Erythroblast (primary cell): ENCODE measurements at places on chromosomes 11 and 22.

- DNase-seq = no peak
These were observed 43.1 kb downstream of the NFAM1 start for GRCh38 chr22:42389143-42389542.

- DNase-seq = no peak
These were observed 8.9 kb downstream of the EHBP1L1 start for GRCh38 chr11:65584723-65585171.

DNA sequence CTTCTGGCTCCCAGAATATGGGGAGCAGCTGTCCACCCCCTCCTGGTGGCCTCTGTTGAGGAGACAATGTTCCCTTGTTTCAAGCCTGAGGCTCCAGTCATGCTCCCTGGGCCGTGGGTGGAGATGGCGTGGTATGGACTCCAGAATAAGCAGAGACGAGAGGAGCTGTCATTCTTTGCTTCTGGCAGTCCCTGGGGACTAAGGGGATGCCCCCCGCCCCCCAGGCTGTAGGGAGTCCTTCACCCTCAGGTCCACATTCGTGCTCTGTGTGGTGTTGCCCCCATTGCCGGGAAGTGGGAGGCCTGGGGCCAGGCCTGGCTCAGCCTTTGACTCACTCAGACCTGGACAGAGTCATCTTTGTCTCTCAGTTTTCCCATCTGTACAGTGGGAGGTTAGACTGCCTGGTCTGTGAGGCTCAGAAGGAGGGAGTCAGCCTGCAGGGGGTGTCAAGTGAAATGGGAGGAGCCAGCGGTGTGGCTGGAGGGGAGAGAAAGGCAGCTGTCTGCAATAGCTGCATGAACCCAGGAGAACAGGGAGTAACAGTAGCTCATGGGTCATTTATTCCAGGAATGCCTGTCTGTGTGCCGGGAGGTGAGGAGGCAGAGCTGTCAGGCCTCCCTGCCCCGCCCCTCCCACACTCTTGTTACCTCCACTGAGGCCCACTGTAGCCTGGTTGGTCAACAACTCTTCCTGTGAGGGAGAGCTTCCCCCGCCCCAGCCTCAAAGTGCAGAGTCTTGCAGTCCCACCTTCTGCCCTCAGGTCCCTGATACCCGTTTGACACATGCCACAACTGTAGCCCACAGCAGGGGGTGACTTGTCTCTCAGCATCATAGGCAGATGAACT lies 6.3 kb downstream of the ARHGEF17 start:
- no peak for DNase-seq

- no peak for DNase-seq
These were observed 19.1 kb downstream of the IRAG1 start for GRCh38 chr11:10674440-10674855.

DNA sequence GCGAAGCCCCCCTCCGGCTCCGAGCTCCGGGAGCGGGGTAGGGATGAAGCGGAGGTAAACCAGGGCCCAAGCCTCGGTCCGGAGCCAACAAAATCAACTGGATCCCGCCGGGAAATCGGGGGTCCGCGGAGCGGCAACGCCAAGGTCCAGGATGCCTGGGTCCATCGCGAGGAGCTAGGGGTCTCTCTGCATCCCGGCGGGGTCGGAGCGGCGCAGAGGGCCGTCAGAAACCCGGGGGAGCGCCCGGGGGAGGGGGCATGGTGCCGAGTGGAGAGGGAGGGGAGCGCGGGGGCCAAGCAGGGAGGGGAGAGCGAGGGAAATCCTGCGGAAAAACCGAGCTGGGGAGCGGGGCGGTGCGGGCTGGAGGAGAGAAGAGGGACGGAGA lies 51.8 kb downstream of the SLC22A12 start:
- no peak for DNase-seq

DNA sequence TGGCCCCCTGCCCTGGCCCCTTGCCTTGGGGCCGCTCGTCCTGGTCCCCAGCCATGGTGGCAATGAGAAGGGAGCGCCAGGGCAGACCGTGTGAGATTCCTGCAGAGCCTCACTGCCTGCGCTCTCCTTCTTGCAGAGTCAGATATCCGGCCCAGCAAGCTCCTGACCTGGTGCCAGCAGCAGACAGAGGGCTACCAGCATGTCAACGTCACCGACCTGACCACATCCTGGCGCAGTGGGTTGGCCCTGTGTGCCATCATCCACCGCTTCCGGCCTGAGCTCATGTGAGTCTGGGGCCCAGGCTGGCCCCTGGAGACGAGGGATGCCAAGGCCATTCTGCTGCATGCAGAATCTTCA lies 114.1 kb downstream of the MICAL2 start:
- DNase-seq = peak; percentile 12

GRCh38 chr11:27672836-27673464 lies 27.3 kb downstream of the BDNF start:
- no peak for DNase-seq

DNA sequence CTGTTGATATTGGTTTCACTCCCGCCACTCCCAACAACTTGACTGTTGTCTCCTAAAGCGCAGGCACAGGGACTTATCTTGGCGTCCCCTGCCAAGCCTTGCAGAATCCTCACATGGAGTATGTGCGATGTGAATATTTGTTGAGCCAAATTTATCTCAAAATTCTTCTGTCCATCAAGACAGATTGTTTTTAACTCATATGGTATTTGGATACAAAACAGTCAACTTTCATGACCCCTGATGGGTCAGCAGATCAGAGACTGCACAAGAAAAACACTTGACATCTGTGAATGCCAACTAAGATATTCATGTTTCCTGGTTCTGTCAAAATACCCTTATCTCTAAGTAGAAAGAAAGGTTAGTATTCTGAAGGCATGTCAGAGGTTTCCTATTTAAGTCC lies 221.7 kb upstream of the BLID start:
- DNase-seq = peak; percentile 92

DNA sequence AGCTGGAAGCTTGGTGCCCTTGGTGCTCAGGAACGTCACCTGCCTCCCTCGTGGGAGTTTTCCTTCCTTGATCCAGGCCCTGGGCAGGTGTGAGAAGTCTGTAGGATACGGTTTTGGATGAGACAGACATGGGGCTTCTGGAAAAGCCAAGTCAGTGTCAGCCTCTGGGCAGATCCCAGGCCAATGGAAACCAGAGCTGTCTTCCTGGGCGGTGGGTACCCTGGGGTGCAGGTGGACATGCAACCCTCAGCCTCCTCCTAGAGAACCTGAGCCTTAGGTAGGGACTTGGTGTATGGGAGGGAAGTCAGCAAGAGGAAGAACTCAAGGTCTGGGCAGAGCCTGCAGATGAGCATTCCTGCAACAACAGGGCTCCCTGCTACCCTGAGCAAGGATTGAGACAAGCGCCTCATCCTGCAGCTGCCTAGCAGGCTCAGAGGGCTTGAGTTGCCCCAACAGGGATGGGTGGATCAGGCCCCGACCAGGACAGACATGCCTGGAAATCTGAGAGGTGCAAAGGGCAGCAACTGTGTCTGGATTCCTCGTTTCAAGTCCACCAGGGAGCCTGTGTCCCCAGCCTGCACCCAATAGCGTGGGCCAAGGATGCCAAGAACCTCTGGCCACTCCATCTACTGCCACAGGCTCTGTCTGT lies 37.6 kb upstream of the SYT13 start:
- no peak for DNase-seq

DNA sequence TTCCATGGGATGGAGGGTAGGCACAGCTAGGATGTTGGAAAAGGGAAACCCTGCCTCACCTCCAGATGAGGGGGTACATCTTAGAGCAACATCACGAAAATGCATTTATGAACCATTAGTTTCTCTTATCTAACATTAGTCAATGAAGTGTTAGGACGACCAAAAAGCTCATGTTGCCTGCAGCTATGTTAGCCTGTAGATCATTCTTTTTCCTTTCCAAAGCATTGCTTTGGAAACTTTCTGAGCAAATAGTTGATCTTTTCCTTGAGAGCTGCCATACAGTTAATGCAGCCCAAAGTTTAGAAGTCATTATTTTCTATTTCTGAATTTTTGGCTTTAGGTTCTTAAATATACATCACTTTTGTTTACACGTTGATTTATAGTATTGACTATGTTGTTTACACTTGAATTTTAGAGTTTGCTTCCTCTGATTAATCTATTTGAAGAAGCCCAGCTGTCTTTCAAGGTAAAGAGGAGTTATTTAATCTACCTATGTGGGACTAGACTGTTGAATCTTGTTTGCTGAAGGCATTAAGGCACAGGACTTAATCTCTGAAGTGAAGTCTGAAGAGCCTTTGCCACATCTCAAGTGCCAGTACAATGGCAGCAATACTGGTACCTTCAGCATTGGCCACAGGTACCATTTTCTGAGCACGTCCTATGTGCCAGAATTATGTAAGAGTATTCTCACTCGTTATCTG lies 11.0 kb downstream of the POU2AF3 start:
- DNase-seq = no peak

DNA sequence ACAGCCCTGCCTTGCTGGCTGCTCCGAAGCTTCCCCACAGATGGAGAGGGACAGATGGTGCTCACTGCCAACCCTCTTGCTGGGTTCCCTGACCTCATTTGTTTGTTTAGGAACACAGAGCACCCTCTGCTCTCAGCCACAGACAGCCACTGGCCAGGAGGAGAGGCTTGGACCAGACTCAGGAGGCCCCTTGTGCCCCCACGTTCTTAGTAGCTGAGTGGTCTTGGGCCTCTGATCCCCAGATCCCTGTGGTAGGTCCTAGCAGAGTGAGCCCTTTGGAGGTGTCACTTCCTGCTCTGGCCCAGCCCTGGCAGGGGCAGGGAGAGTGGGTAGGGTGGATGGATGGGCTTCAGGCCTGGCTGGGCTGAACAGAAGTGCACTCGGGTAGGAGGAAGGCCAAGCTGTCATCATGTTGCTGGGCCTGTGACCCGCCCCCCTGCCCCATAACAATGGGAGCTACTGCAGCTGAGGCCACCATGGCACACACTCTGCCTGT lies 84.0 kb downstream of the DHCR7 start:
- no peak for DNase-seq

- DNase-seq = no peak
These were observed 38.1 kb upstream of the POU2AF1 start for GRCh38 chr11:111417011-111417765.

- DNase-seq = peak; percentile 75
These were observed 69.2 kb upstream of the INCENP start for GRCh38 chr11:62054484-62055121.

- DNase-seq = no peak
These were observed 5.7 kb downstream of the CELSR1 start for GRCh38 chr22:46531581-46532175.

GRCh38 chr22:31259798-31260473 lies 32.4 kb downstream of the PIK3IP1 start:
- no peak for DNase-seq

DNA sequence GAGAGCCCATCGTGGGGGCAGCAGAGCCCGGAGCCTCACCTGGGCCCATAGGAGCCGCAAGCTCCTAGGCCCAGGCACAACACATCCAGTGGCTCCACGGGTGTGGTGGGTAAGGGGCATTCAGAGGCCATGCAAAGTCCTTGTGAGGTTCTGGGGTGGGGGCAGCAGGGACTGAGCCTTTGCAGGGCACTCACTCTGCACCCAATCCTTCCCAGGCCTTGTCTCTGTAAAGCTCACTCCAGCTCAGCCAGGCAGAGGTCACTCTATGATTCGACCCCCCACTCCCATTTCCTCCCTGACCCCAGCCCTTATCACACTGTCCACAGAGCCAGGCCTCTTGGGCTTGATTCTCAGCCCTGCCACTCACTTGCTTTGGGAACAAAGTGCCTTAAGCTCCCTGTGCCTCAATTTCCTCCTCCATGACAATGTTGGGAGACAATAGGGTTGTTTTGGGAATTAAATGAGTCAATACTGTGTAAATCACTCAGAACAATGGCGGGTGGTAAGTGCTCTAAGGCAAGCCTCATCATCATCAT lies 46.6 kb downstream of the LRRC32 start:
- DNase-seq = no peak

GRCh38 chr22:35307892-35308291 lies 8.2 kb downstream of the TOM1 start:
- no peak for DNase-seq

DNA sequence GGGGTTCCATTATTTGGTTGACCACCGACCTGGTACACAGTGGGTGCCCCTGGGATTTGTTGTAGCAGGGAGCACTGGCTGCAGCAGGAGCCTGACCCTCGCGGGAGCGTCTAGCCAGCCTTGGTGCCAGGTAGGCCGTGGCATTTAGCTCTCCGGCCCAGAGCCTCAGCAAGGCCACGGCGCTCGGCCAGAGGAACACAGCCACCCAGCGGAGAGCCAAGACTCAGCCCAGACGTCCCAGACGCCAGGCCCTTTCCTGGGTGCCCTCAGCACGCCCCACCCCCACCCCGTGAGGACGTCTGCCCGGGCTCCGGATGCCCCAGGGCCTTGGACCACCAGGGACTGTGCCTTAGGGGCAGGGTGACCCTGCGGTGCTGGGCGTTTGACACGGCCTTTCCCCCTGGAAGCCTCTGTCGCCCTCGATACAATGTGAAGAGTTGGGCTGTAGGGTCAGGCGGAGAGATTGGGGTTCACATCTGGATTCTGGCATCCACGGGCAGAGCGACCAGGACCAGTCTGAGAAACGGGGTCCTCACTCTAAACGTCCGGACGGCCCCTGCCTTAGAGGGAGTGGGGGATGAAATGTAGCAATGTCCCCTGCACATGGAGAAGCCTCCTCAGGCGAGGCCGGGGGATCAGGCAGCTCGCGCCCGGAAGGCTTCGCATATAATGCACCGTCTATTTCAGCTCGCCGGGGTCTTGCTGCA lies 99.2 kb upstream of the FGF3 start:
- no peak for DNase-seq

DNA sequence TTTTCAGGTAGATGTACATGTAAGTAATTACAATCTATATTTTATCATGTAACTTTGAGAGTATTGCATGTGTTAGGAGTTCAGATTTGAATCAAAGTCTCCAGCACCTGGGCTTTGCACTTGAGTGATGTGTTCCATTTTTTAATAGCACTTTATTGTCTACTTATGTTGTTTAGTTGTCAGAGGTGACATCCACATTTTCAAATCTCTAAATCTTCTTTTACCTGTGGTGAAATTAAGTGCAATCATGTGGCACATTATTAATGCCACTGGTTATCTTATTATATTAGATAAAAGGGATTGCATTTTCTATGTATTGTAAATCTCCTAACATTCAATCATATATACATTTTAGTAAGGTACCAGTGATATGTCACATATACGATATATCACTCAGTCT lies 333.4 kb downstream of the AASDHPPT start:
- no peak for DNase-seq

GRCh38 chr22:24040946-24041345 lies 29.8 kb downstream of the CABIN1 start:
- DNase-seq = no peak

DNA sequence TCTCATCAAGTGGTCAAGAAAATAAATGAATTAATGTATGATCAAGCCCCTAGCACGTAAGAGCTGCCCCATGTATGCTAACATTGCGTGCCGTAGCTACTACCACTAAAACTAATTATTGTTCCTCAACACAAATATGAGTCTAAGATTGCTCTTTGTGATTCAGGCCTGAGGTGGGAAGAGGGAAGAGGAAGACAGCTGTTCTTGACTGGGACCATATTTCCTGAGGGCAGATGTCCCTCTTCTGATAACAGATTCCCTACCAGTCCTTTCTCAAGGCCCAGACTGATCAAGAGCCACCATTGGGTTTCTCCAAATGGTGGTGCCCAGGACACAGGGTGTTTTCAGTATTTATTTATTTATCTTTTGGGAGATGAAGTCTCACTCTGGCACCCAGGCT lies 87.2 kb upstream of the CADM1 start:
- no peak for DNase-seq
